ENCODE measurements at places on chromosomes 11 and 22.

- no peak for DNase-seq
Observed at GRCh38 chr11:27795955-27796861, 96.0 kb upstream of the BDNF start.

DNA sequence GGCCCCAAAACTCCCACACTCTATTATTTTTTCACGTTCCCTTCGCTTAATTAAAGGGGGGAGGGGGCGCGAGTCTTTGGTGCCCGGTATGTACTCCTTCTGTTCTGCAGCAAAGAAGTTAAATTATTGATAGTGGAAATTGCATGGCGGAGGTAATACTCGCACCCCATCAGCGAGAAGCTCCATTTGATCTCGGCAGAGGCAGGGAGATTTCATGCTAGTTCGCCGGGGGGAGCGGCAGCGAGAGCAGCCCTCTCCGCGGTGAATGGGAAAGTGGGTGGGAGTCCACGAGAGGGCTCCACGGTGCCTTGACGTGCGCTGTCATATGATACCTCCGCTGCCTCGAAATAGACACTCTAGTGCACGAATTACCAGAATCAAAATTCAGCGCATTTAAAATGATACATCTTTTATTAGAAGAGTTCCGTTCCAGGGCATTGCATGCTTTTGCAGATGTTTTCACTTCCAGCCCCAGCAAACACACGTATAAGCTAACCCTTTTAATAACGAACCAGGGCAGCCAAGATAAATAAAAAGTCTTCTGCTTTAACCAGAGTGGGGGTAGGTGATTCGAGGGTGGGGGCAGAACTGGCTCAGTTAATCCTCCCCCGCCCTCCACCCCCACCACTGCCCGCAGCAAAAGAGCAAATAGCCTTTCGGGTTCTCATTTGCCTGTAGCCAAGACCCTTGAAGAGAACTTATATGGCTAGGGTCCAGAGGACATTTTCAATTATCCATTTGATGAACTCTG, 1.3 kb upstream of the BDNF start:
- no peak for DNase-seq

GRCh38 chr11:120123946-120124345, 14.0 kb downstream of the TRIM29 start:
- no peak for DNase-seq

DNA sequence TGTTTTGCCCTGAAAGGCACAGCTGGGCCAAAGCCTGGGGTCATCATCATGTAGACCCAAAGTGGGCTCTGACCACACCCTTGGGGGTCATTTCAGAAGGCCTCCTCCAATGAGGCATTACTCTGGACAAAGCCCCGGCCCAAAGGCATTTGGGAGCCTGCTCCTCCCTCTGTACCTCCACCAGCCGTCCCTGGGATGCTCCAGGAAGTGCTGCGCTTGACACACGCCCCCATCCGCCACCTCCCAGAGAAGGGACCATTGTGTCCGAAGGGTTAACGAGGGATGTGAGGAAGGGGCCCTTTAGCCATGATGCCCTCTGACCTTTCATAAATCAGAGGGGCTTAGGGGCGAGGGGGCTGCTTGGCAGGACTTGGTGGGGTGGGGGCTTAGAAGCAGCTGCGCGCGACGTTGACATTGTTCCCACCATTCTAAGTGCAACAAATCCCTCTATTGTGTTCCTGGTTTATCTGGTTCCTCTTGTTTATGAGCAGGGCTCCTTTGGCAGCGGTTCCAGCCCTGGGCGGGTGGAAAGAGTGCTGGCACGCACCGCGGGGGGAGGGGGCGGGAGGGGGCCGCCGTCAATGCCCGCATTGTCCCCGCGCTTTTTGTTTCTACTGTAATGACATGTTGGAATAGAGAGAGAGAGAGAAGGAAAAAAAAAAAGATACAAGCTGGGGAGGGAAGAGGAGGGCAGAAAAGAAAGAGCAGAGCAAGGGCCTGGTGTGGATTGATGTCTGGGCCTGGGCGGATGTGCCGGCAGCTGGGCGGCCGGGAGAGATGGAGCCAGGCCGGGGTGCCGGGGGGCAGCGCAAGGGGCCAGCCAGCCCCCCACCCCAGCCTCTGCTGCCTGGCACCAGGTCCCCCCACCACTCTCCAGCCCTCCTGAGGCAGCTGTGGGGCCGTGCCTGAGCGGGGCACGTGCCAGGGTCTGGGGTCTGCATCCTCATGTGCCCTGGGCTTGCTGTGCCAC, 32.1 kb upstream of the SOX10 start:
- DNase-seq, result no peak

DNA sequence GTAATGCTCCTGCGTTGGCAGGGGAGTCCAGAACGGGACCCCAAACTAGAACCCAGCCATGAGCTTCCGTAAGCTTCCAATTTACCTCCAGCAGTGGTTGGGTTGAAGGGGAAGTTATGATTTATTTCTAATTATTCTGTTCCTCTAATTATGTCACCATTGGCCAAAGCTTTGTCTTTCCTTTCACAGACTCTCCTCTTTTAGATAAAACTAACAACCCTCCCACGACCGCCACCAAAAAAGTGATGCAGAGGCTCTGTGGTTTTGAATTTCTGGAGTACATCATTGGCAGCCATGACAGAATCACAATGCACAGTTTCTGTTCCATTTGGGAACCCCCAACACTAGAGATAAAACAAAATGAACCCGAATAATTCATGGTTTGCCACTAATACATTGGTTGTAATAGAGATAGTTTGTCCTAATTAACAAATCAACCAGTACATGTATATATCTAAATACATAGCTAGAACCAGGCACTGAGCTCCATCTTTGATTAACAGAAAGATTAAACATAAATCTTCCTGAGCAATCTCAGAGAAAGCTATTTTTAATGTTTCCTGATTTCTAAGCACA, 64.3 kb downstream of the ETS1 start:
- DNase-seq, result peak; percentile 53

DNA sequence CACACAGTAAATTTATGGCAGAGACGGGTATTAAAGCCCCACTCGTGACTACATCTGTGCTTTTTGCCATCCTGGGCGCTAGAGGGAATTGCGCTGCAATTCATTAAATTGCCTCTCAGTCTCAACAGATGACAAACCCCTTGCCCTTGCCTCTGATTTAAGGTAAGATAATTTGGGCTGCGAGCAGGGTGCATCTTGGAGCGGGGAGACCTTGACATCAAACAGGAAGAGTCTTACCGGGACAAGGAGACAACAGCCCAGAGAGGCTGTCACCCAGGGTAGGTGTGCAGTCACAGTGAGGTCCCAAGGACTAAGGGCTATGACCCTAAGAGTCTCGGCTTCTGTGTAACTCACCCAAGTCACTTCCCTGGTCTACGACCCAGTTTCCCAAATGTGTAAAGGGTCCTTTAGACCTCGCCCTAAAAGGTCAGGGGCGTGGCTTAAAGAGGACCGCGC, 449 bp upstream of the TOM1 start:
- no peak for DNase-seq

GRCh38 chr22:46959369-46959768, 196.9 kb downstream of the TBC1D22A start:
- DNase-seq, result no peak

GRCh38 chr11:69292221-69292648, 1.7 kb upstream of the MYEOV start:
- DNase-seq, result peak; percentile 38

- no peak for DNase-seq
Observed at GRCh38 chr22:45458532-45458931, 44.2 kb upstream of the FBLN1 start.

GRCh38 chr11:69265911-69266510, 27.9 kb upstream of the MYEOV start:
- no peak for DNase-seq

- DNase-seq, result no peak
Observed at GRCh38 chr11:96299155-96299888, 43.7 kb downstream of the MAML2 start.

- no peak for DNase-seq
Observed at GRCh38 chr11:66858186-66858938, 1.5 kb downstream of the LRFN4 start.

GRCh38 chr11:92844197-92844596, 125.3 kb upstream of the MTNR1B start:
- DNase-seq, result no peak

DNA sequence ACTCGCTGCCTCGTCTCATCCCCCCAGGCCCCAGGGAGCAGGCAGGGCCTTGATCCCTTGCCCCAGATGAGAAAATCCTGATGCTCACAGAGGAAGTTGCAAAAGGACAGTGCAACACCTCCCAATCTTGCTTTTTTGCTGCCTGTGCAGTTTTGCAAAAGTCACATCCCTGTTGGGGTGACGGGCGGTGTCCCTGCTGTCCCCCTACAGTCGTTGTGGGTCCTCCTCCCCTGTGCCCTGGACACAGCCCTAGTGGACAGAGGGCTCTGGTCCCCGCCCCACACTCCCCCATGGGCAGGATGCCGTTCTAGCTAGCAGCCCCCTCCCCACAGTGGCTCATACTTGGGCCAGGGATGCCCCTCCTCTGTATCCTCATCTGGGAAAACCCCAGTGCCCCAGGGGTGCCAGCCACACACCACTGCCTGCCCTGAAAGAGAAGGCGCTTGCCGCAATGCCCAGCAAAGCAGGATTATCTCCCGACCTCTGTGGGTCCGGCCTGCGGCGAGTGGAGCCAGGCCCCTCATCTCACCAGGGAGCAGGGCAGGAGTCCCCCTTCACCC, 18.4 kb upstream of the CTSD start:
- no peak for DNase-seq

DNA sequence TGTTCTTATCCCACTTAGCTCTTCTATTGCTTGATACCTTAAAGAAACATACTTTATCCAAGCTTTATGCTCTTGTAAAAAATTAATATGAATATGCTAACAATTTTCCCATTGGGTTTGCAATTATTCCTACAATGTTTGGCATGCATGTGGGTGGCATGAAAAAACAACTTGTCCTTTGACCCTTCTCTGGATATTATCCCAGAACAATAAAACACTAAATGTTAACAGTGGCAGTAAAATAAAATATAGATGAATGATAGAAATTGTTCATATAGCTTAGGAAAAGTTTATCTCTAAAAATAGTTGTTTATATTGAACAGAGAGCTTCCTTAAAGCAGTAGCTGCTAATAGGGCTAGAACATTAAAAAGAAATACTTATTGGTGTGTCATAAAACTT, 860.5 kb upstream of the LRRC4C start:
- no peak for DNase-seq

GRCh38 chr11:78304201-78304600, 113.4 kb downstream of the GAB2 start:
- DNase-seq, result no peak

- peak; percentile 4 for DNase-seq
Observed at GRCh38 chr11:113188371-113188834, 126.0 kb upstream of the TTC12 start.

- no peak for DNase-seq
Observed at GRCh38 chr11:65206901-65207300, 25.2 kb downstream of the CAPN1 start.

DNA sequence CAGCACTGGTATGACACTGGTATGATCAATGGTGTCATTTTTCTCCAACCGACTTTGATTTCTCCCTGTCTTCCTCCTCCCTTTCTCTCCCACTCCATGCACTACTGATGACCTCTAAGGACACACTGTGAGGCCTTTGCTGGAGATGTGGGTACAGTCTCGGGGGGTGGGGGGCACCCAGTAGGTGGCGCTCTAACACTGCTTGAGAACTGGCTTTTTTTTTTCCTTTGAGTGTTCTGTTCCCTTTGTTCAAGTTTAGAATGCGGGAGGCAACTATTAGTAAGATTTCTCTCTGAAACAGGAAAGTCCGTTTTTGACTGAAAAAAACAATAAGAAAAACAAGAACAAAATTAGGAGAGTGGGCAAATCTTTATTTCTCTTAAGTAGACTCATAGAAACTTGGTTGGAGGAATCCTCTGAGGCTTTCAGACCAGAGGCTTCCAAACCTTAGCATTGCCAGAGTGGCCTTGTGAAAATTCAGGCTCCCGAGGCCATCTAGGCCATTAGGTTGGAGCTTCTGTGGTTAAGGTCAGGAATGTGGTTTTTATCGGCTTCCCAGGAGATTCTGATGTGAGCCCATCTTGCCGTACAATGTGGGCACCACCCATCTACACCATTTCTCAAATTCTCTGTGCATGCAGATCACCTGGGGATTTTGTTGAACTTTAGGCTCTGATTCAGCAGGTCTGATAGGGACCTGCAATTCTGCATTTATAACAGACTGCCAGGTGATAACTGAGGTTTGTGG, 43.2 kb downstream of the PANX1 start:
- no peak for DNase-seq

- no peak for DNase-seq
Observed at GRCh38 chr11:8671651-8672062, 10.8 kb downstream of the TRIM66 start.

DNA sequence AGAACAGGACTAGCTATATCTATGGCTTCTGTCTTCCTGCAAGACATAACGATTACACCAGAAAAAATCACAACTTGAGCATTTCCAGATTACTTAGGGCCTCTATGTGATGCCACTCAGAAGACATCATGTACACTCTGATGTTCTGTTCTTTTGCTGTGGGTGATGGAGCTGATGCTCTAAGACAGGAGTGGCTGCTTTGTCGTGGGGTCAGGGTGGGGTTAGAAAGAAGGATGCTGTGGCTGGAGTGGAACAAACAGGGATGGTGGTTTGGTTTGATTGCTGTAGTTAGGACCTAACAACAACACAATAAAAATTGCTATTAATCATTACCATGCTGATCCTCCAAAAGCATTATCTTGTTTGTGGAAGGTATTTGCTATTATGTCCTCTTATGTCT, 120.3 kb upstream of the ARHGAP20 start:
- DNase-seq, result no peak

- no peak for DNase-seq
Observed at GRCh38 chr22:43144949-43145348, 1.8 kb upstream of the MCAT start.

- peak; percentile 37 for DNase-seq
Observed at GRCh38 chr11:119115484-119116234, 5.7 kb upstream of the HINFP start.

DNA sequence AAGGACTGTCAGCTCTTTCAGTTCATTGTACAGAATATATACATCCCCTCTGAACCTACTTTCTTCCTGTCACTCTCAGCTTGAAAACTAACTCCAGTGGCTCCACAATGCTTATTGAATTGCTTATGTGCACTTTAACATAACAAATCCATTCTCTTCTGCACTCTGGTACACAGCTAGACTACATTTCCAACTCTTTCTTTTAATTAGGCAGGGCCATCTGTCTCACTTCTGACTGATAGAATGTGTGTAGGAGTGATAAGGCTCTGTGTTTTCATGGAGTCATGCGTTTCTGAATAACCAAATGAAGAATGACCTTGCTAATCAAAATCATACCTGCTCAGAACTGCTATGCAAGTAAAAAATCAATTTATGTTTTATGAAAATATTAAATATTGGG, 278.5 kb upstream of the CCDC179 start:
- DNase-seq, result no peak
